ENCODE measurements at places on chromosomes 7 and 10.

DNA sequence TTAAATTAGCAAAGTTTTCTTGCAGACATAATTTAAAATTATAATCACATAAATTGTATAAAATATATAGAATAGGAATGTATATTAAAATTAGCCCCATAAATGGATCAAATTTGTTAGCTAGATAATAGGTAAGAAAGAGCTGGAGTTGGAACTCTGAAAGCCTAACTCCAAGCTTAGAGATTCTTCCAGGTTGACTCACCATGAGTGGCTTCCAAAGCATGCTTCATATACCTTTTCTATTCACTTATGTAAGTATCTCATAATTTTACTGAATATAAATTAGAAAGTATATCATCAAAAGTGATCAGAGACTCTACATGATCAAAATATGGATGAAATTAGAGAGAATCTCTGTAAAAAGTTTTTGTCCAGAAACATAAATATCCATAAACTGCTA, 320.7 kb upstream of the MAGI2 start:
- DNase-seq: no peak

GRCh38 chr10:52571018-52571417, 201.6 kb downstream of the MBL2 start:
- no peak for DNase-seq

- no peak for DNase-seq
Observed at GRCh38 chr10:77873536-77874380, 52.8 kb downstream of the DLG5 start.

DNA sequence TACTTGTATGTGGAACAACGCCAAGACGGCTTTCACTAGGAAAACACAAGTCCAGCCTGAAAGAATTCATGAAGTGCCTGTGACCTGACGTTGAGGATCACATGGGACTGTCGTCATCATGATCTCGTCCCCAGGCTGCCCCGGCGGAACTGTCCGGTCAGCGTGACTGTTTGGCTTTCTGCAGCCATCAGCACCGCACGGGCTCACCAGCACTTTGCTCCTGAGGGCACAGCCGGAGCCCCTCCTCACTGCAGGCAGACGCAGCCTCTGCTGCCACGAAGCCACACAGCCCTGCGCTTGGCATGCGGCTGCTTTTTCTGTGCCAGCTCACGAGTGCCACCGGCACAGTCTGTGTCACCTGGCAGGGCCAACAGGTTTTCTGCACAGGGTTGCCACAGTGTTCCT, 9.4 kb upstream of the GET4 start:
- DNase-seq: no peak

- no peak for DNase-seq
Observed at GRCh38 chr10:44352316-44353127, 32.4 kb downstream of the CXCL12 start.

DNA sequence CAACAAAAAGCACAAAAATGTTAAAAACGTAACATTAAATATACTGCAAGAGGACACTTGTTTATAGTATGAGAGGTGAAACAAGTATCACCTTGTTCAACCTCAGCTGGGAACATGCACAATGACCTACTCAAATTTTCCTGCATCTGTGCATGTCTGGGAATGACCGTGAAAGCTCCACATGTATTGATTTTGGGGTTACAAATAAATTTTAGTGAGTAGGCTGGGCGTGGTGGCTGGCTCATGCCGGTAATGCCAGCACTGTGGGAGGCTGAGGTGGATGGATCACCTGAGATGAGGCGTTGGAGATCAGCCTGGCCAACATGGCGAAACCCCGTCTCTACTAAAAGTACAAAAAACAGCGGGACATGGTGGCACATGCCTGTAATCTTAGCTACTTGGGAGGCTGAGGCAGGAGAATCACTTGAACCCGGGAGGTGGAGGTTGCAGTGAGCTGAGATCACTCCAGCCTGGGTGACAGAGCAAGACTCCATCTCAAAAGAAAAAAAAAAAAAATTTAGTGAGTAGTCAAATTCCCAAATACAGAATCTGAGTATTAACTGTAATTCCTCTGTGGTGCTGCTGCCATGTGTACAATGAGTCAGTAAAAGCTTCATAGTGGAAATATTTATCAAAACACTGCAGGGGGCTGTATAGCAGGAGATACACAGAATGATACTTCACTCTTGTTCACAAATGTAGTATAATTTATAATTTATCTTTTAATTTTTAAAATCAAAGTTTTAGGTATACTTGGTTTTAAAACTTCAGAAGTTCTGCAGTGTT, 41.1 kb downstream of the SUGCT start:
- DNase-seq: no peak

DNA sequence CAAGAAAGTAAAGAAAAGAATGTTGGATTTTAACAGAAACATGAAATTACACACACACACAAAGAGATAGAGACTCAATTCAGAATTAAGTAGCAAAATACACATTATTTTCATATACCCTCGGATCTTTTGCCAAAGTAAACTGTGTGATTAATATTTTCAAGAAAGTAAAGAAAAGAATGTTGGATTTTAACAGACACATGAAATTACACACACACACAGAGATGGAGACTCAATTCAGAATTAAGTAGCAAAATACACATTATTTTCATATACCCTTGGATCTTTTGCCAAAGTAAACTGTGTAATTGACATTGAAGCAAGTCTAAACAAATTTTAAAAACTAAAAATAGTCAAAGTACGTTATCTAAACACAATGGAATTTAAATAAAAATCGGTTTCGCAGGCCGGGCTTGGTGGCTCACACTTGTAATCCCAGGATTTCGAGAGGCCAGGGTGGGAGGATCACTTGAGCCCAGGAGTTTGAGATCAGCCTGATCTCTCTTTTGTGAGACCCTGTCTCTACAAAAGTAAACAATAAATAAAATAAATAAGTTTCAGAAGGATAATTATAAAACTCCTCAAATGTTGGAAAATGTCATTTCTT, 337.3 kb upstream of the MAGI2 start:
- DNase-seq: no peak

DNA sequence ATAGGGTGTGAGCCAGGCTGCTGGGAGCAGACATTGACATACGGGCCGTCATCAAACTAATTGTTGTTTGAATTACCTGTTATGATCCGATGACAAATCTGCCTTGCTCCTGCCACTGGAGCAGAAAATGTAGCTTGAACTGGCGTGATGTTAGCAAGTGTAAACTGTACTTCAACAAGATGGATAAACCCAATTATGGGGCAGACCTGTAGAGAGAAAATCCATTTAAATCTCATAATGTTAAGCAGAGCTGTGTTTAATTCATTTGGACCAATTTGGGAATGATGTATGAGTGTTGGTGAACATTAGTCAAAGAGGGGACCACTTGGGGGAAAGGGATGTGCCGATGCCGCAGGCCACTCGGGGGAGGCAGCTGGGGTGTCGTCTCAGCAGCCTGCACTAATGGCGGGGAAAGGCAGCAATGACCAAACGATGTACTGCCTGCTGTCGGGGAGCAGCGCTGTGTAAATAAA, 27.4 kb downstream of the TCF7L2 start:
- DNase-seq: no peak

GRCh38 chr7:47195641-47196040, 386.3 kb downstream of the TNS3 start:
- no peak for DNase-seq

GRCh38 chr10:48227213-48227612, 47.3 kb downstream of the FRMPD2 start:
- DNase-seq: no peak

GRCh38 chr7:35875292-35875691, 74.4 kb downstream of the SEPTIN7 start:
- no peak for DNase-seq

DNA sequence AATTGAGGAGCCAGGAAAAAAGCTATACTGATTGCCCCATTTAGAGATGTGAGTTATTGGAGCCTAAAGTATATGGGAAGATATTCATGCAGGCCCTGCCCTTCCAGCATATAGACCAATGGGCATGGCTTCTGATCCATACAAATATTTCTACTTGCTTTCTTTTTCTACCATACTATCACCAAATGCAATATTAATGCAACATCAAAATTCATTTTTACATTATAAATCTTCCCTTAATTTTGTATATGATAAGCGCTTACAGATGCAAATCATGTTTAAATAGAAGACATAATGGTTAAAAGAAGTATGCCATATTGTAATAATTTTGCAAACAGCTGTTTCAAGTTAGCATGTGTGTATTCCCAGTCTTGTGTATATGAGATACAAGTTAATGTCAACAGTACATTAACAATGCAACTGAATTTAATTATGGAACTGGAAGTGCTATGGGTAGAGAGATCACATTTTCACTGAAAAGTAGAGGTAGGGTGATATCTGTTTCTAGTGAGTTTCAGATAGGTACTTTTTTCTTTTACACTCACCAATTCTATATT, 24.6 kb upstream of the WNT16 start:
- DNase-seq: no peak

DNA sequence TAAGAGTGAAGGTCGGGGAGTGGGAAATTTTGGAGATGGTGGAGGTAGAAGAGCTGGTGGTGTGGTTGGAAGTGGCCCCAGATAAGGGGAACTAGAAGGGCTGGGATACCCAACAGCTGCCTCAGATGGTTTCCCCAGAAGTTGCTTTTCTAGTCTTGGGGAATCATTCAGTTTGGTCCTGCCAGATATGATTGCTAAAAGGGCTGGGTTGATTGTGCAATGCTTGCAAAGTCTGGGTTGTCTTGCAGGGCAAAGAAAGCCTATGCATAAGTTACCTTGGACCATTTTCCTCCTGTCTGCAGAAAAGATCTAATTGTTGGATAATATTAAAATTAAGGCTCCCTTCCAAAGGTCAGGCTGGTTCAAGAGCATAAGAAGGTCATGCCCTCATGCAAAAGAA, 213.8 kb upstream of the ZNF804B start:
- no peak for DNase-seq

DNA sequence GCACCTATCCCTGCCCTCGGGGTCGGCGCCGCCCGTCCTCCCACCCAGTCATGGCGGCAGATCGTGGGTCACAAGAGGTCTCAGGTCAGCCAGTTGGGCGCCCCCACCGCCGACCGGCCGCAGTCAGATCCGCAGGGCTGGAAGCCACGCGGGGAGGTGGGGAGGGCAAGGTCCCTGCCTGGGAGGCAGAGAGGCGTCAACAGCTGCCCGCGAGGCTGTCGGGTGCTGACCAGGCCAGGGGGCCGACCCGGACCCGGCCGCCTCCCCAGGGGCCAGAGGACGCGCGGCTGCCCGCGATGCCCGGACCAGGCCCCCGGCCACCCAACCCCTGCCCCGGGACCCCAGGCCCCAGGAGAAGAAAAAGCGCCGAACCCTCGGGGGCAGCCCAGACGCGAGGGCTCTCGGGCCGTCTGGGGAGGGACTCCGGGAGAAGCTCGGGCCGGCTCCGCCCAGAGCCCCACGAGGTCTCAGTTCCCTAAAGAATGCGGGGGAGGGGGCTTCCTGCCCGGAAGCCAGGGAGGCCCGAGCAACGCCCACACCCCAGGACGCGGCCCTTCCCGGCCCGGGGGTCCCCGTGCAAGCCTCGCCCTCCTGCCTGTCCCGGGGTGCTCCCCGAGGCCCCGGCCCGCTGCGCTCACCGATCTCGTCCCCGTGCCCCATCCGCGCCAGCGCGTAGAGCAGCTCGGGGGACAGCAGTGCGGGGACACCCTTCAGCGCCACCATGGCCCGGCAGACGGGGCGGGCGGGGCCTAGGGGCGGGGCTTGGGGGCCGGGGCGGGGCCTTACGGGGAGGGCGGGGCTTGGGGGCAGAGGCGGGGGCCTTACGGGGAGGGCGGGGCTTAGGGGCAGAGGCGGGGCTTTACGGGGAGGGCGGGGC, at the start of gene FUOM:
Gene FUOM (minus strand): TSS at position 735 of the 877 bp plus-strand sequence. CDS start 12 bp downstream, at position 723.
- DNase-seq: peak; percentile 50

GRCh38 chr7:41027428-41028115, 675.3 kb downstream of the INHBA start:
- DNase-seq: no peak

DNA sequence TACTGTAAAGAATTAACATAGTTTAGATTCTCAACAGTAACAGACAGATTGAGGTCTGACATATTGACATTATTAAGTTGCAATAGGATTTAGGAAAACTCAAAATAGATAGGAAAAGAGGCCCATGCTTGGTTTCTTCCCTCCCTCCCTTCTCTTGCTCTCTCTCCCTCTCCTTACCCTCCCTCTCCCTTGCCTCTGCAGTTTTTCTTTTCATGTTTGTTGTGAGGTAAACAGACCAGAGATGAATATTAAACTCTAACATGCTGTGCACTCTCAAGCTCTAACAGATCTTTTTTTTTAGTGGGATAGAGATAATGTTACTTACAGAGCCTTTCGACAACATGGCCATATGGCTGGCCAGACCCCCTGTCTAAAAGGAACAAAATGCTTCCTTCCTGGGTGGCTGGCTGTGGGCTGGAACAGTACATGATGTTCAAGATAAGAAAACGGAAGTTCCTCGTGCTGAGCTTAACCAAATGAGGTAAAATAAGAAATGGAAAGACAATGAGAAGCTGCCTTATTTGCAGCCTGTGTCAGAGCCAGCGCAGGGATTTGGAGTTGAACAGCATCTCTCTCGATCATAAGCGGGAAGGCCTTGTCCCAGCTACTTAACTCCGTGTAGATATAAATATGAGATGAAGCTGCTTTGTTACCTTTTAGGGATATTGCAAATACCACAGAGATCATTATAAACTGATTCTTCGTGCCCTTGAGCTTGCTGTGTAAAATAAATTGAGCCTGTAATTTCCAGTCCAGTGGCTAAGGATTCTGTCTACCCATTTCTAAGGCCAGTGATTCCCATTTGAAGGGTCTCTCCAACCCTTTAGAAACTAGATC, 391.9 kb upstream of the NPVF start:
- DNase-seq: no peak

DNA sequence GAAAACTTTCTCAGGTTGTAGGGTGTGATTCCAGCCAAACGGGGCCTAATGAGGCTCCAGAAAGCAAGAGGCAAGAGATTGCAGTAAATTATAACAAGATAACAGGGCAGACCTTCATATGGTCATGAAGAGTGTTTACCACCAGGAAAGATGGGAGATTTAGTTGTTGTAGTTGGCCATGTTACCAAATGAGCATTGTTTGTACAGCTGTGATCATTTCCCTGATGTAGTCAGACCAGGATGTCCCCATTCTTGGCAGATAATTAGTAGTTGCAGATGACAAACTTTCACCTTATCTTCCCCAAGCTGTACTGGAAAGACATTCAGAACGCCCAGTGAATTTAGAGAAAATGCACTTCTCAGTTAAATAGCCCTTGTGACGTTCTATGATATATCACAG, 630.8 kb downstream of the ANKRD7 start:
- DNase-seq: no peak

GRCh38 chr7:27160546-27161213, 4.2 kb upstream of the HOXA7 start:
- DNase-seq: peak; percentile 67

GRCh38 chr10:110717781-110718589, 73.8 kb downstream of the RBM20 start:
- no peak for DNase-seq

DNA sequence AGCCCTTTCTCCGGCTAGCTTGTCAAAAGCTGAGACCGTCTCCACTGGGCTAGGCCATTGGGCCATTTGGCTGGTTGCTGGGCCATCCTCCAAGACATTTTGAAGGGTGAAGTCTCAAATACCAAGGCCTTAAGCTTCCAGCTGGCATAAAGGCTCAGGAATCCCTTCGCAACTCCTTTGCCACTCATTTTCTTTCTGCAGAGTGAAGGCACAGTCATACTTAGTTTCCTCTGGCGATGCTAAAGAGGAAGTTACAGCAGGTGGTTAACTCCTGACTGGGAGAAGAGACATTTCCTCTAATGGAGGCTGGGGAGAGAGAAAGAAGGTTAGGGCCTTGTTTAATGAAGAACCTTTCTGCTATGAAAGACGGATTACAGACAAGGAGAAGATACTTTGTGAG, 4.8 kb upstream of the REPIN1 start:
- DNase-seq: no peak

GRCh38 chr7:73526896-73527821, 5.1 kb upstream of the BAZ1B start:
- no peak for DNase-seq

GRCh38 chr10:42975558-42976340, 101.1 kb upstream of the RET start:
- DNase-seq: no peak

Measured in stimulated activated CD4-positive, alpha-beta T cell treated with anti-CD3 and anti-CD28 coated beads, Interleukin-15, amount 100 ng/mL, for 1 hour (primary cell).